ENCODE measurements at places on chromosomes 1 and 21. TPM values are rescaled to one million over a fixed set of nuclear protein-coding genes. Genes with fewer than 3 reads are reported as not detected.

DNA sequence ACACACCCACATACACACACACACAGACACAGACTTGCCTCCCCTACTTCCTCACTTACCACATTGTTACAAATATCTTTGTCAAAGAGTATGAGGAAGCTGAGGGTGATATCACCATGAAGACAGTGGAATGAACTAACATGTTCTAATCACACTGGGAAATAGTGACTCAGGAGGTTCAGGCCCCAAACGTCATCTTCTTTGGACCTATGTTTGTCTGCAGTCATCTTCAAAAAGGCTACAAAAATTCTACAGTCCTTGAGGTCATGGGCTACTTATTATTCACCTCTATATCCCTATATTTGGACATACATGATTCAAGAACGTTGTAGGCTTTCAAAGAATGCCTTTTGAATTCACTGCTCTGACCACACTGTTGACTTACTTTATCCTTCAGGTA, 2.1 kb upstream of the LCE2C start:
- no peak overlapping the region for H3K4me3 ChIP-seq
- H3K27me3 ChIP-seq, result no peaks in the 10 kb centered on the region
- no peaks in the 10 kb centered on the region for H3K4me1 ChIP-seq

GRCh38 chr1:167805041-167805556, 83.3 kb downstream of the MPZL1 start:
- DNase-seq, result no peak
- peaks cover 3% of the 10 kb centered on the region for H3K4me1 ChIP-seq
- H3K27me3 ChIP-seq, result no peaks in the 10 kb centered on the region
- H3K36me3 ChIP-seq, result no peaks in the 10 kb centered on the region

GRCh38 chr1:20405051-20405754, 80.8 kb downstream of the CAMK2N1 start:
- no peaks in the 10 kb centered on the region for H3K36me3 ChIP-seq
- H3K27ac ChIP-seq, result no peak overlapping the region
- H3K27me3 ChIP-seq, result peaks cover 37% of the 10 kb centered on the region
- no peaks in the 10 kb centered on the region for H3K4me1 ChIP-seq
- DNase-seq, result no peak
- H3K4me3 ChIP-seq, result no peak overlapping the region

- no peak for DNase-seq
- no peaks in the 10 kb centered on the region for H3K27me3 ChIP-seq
- H3K4me3 ChIP-seq, result no peak overlapping the region
- H3K27ac ChIP-seq, result no peak overlapping the region
- H3K36me3 ChIP-seq, result no peaks in the 10 kb centered on the region
- no peaks in the 10 kb centered on the region for H3K4me1 ChIP-seq
Observed at GRCh38 chr1:119133987-119134386, 6.5 kb downstream of the WARS2 start.

GRCh38 chr1:224182057-224182865, 779 bp upstream of the DEGS1 start:
- H3K27ac ChIP-seq, result peak overlapping the region; percentile 95
- DNase-seq, result no peak
- no peaks in the 10 kb centered on the region for H3K36me3 ChIP-seq
- H3K27me3 ChIP-seq, result no peaks in the 10 kb centered on the region

DNA sequence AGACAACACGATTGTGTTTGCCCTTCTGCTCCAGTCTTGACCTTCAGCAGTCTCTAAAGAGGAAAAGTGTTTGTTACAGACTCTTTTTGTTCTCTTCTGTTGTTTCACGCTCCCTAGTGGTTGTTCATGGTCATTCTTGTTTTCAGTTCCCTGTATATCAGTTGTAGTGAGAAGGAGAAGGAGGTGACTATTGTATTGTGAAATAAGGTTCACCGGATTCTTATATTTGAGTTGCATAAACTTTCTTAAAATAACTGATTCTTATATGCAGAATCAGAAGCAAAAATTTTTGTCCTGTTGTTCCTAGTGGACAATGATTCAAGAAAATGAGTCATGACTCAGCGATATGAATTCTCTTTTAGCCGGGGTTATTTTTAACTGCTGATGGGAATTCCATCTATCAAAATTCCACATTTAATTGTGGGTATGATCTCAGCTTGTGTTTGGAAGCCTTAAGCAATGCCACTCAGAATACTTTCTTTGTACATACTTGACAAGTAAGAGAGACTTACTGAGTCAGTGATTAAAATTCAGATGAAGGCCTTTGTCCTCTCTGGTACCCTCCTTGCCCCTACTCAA, 152.2 kb downstream of the CLEC20A start:
- no peaks in the 10 kb centered on the region for H3K27me3 ChIP-seq
- no peaks in the 10 kb centered on the region for H3K36me3 ChIP-seq
- H3K4me3 ChIP-seq, result no peak overlapping the region

DNA sequence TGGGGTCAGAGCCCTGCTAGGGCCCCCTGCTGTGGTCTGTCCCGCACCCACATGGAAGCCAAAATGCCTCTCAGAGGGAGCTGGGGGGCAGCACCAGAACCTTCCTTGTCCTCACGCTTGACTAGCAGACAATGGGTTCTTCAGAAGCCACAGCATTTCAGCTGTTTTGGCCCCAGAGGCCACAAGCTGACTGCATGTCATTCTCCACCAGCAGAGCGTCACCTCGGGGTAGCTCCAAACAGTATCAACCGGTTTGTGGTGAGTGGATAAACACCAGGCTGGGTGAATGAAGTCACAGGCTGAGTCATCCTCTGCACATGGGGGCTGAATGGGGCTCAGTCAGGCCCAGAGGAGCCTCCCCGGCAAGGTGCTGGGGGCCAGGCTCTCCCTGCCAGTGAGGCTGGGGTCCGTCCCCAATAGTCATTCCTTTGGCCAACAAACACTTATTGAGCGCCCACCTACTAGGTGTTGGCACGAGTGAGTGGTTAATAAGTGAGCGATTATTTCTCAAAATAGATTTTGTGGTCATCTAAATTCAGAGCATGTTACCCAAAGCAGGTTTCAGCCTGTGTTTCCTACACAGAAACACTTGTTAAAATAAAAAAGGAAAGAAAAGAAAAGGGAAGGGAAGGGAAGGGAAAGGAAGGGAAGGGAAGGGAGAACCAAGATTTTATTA, 9.1 kb downstream of the OLIG1 start:
- H3K36me3 ChIP-seq, result no peaks in the 10 kb centered on the region
- no peaks in the 10 kb centered on the region for H3K4me1 ChIP-seq
- peaks cover 62% of the 10 kb centered on the region for H3K27me3 ChIP-seq
- H3K27ac ChIP-seq, result no peak overlapping the region
- no peak overlapping the region for H3K4me3 ChIP-seq

DNA sequence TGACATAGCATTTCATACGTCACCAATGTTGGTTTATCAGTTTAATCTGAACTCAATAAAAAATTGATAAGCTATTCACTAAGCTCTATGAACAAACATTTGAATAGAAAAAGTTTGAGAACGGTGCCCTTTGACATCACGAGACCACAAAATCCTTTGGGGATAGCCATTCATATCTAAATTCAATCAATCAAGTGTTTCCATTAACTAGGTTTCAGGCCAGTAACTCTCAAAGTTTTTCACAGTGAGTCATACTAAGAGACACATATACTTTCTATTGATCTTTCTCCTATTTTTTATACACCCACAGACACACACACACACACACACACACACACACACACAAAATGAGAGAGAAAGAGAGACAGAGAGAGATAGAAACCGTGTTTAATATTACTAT, 235.4 kb upstream of the SNX7 start:
- H3K27ac ChIP-seq, result no peak overlapping the region
- DNase-seq, result no peak
- no peaks in the 10 kb centered on the region for H3K36me3 ChIP-seq

DNA sequence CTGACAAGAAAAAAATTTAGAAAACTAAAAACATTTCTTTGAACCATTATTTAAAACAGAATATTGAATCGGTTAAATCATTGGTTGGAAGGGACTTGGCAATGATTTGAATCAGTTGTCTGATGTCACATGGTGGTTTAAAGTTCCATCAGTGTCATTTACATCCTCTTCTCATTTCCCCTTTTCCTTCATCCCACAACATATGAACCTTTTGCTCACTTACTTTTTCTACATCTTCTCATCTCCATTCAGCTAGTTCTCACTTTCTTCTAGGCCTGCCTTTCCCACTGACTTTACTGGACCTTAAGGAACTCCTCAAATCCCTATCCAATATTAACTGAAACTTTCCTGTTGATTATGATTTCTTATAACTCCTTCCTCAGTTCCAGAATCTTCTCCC, 58.5 kb downstream of the PHACTR4 start:
- DNase-seq, result no peak
- no peak overlapping the region for H3K27ac ChIP-seq
- H3K4me3 ChIP-seq, result no peak overlapping the region
- peaks cover 7% of the 10 kb centered on the region for H3K4me1 ChIP-seq
- no peaks in the 10 kb centered on the region for H3K36me3 ChIP-seq
- H3K27me3 ChIP-seq, result no peaks in the 10 kb centered on the region

DNA sequence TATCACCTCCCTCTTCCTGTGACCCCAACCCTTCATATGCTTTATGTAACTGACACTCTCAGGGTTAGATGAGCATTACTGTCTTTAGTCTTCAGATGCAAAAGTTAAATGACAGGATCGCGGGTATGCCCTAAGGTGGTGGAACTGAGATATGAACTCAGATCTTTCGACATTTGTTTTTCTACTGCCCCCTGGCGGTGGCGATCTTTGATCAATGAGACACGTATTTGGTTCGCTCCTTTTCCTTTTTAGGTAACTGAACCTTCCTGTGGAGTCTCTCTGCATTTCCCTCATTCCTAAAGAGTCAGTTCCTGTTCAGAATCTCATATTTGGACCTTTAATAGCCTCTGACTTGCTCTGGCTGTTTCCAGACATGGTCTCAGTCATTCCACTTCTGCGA, 47.8 kb upstream of the ZP4 start:
- no peak overlapping the region for H3K4me3 ChIP-seq
- H3K27me3 ChIP-seq, result no peaks in the 10 kb centered on the region
- H3K4me1 ChIP-seq, result no peaks in the 10 kb centered on the region
- no peaks in the 10 kb centered on the region for H3K36me3 ChIP-seq

DNA sequence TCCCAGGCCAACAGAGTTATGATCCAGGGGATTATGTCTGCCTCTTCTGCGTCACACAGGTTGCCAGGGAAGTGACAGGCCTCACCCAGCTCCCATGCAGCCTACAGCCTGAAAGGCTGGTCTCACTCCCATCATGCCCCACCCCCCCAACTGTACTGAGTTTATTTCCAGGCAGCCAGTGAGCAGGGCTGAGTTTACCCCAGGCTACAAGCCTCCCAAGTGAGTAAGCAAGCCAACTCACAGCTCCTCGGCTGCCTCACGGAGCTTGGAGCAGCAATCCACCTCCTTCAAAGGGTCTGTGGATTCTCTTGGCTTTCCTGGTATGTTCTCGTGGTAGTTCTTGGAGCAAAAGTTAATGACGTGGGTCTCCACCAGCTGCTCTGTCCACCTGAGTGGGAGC, 1147.6 kb upstream of the ADGRL4 start:
- no peaks in the 10 kb centered on the region for H3K4me1 ChIP-seq
- no peaks in the 10 kb centered on the region for H3K27me3 ChIP-seq
- H3K4me3 ChIP-seq, result no peak overlapping the region
- no peak overlapping the region for H3K27ac ChIP-seq

- no peak for DNase-seq
- peaks cover 32% of the 10 kb centered on the region for H3K27me3 ChIP-seq
- H3K4me3 ChIP-seq, result no peak overlapping the region
- no peaks in the 10 kb centered on the region for H3K36me3 ChIP-seq
- H3K4me1 ChIP-seq, result peaks cover 8% of the 10 kb centered on the region
- no peak overlapping the region for H3K27ac ChIP-seq
Observed at GRCh38 chr1:10832703-10833102, 36.3 kb upstream of the CASZ1 start.

DNA sequence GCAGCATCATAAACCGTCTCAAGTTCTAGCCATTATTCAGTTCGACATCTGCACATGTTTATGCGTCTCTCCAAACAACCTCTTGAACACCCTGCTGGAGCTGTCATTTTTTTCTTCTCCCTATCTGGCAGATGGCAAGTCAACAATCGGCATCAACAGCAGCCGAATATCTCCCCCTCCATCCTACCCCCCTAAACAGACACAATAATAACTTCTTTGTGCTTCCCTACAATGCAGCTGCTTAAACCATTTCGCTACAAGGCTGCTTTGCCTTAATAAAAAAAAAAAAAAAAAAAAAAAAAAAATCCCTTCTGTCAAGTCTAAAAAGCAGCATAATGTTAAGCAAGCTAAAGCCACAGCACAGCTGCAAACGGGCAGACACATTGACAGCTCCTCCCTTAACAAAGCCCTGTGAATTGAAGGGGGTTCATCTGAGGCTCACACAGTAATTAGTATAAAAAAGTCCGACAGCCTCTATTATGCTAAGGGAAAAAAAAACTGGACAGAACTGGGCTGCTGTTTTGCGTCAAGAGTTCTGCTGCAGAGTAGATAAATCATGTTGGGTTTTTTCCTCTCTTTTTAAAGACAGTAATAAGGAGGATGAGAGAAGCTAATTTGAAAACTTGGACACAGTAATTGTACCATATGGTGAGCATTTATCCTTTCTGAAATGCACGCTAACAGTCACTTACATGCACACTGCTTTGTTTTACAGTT, 136.4 kb downstream of the AKT3 start:
- H3K27ac ChIP-seq, result no peak overlapping the region
- peak; percentile 17 for DNase-seq
- peak overlapping the region; percentile 11 for H3K4me3 ChIP-seq

The PTBP2 gene
- 4.9 TPM for polyA plus RNA-seq

The PADI2 gene
- 0.07 TPM for polyA plus RNA-seq

The DCST1 gene
- polyA plus RNA-seq, result 0.29 TPM

The PRAMEF18 gene
- not detected for polyA plus RNA-seq

The CNKSR1 gene
- 0.84 TPM for polyA plus RNA-seq

The MYBPH gene
- not detected for polyA plus RNA-seq
